Activated CD4-positive, CD25-positive, alpha-beta regulatory T cell (primary cell): ENCODE measurements at places on chromosomes 7 and 10.
A peak's percentile ranks its signal among the peaks of the same experiment; 100 is the strongest.

GRCh38 chr10:85222300-85222699 lies 893.9 kb downstream of the CCSER2 start:
- DNase-seq: no peak

GRCh38 chr10:24901686-24902399 lies 50.6 kb downstream of the PRTFDC1 start:
- DNase-seq: no peak

GRCh38 chr7:159147687-159148086 lies 3.0 kb upstream of the VIPR2 start:
- no peak for DNase-seq

- DNase-seq: no peak
Observed at GRCh38 chr7:10222976-10223375, 750.7 kb upstream of the PHF14 start.

GRCh38 chr7:93350338-93350737 lies 118.2 kb downstream of the VPS50 start:
- DNase-seq: no peak

GRCh38 chr7:55733241-55734140 lies 129.1 kb downstream of the SEPTIN14 start:
- DNase-seq: no peak

- DNase-seq: no peak
Observed at GRCh38 chr10:24465891-24466818, 257.2 kb downstream of the KIAA1217 start.

- peak; percentile 27 for DNase-seq
Observed at GRCh38 chr7:5532536-5533335, 109.1 kb upstream of the TNRC18 start.

DNA sequence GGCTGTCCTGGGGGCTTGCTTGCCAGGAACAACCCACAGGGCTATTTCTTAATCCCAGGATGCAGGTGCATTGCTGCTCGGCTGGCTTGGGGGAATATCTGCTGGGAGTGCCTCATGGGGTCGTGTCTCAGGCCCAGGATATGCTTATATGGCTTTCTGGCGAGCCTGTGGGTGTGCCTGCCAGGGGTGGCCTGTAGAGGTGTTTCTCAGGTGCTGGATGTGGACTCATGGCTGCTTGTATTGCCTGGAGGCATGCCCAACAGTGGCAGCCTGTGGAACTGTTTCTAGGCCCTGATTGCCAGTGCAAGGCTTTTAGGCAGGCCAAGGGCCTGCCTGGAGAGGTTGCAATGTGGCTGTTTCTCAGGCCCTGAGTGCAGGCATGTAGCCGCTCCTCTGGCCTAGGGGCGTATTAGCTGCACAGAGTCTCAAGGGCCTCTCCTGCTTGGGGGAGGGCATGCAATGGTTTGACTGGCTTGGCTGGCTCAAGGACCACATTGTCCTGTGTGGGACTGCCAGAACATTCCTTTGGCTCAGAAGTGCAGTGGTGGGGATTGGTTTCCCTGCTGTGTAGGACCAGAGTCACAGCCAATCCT lies 202.1 kb downstream of the ATRNL1 start:
- no peak for DNase-seq

DNA sequence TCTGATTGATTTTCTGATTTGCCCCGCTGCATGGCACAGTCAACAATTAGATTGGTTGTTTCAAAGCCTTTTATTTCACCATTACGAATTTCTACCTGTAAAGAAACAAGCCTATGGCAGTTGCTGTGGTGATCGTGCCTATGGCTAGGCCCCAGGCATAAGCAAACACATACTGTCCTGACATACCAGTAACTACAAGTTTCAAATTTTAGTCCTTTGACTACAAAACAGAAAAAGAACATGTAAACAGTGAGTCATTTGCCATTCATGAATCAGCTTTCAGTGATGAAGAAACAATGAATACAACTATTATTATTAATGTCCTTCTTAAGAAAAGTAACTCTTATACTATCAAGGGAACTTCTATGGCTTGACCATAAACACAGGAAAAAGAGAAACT lies 168.0 kb upstream of the LRRN3 start:
- no peak for DNase-seq

- no peak for DNase-seq
Observed at GRCh38 chr10:59325116-59325515, 37.2 kb downstream of the FAM13C start.

GRCh38 chr7:39360766-39361165 lies 205.4 kb upstream of the YAE1 start:
- DNase-seq: no peak

GRCh38 chr10:52027055-52027705 lies 286.9 kb upstream of the DKK1 start:
- DNase-seq: no peak

DNA sequence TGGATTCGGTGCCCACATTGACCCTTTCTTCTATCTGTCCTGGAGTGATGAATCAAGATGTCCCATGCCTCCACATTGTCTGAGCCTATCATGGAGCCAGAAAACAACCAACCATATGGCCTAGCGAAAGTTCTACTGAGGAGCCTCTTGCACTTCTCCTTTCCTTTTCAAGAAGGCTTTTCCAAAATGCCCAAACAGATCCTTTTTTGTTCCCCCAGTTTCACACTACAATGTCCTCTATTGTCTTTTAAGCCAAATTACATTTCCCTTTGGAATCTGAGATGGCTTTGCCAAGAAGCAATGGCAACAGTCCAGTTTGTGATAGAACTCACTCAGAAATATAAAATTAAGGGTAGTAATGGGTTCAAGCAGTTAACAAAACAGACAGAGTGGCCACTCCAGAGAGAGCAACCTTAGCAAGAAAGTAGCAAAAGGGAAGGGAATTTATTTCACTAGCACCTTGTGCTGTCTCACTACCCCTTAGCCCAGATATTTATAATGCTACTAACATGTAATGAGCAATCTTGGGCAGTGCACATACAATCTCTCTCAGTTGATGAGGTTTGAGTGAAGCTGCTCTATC lies 194.6 kb upstream of the PDE1C start:
- DNase-seq: no peak

DNA sequence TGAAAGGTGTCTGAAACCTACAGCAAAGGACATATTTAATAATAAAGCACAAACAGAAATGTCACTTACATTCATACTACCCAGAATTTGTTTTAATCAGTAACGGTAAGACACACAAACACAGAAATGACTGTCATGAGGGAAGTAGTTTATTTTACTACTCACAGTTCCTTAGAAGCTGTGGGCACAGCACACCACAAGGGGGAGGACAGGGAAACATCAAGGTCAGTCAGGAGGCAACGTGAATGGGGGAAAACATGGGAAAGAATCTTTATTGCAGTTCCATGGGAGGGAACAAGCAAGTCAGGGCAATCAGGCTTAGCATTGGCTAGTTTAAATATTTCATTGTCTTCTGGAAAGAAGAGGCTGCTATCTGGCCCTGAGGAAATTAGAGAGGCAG lies 123.8 kb upstream of the PDSS1 start:
- no peak for DNase-seq
